ENCODE measurements at places on chromosomes 3 and 15.

GRCh38 chr15:98905963-98906711 is 101.5 kb downstream of the PGPEP1L start:
- DNase-seq = no peak

DNA sequence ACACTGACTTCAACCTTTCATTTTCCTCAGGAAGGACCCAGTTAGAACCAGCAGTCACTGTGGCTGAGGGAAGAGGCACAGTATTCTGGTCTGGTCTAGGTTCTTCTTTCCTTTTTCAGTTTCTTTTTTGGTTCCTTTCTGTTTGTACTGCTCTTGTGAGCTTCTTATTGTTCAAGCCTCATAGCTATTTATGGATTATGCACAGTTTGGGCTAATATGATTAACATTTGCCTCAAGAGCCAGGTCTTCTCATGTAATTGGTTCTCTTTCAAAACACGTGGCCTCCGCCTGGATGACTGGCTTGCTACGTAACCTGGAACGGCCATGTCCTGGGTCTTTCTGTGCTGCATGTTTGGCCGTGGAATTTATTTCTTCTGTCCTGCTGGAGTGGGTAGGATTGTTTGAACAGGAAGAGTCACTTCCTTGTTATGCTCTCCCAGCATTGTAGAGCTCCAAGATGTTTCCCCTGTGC is 43.3 kb downstream of the RBMS3 start:
- DNase-seq = no peak

DNA sequence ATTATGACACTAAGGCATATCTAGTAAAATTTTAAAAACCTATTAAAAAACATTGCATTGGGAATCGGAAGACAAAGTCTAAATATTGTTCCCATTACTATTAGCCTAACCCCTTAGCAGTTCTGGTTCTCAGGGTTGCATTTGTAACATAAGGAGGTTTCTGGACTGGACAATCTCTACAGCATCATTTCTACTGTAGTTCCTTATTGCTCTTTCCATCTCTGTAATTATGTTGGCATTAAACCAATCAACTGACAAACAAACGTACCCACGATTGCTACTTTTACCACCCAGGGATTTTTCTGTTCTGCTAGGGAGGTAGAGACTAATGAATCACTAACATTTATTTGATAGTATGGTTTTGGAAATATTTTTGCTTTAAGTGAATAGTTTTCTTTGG is 190.8 kb downstream of the CBLB start:
- DNase-seq = no peak

GRCh38 chr3:113064183-113064582 is 73.4 kb downstream of the GTPBP8 start:
- no peak for DNase-seq

DNA sequence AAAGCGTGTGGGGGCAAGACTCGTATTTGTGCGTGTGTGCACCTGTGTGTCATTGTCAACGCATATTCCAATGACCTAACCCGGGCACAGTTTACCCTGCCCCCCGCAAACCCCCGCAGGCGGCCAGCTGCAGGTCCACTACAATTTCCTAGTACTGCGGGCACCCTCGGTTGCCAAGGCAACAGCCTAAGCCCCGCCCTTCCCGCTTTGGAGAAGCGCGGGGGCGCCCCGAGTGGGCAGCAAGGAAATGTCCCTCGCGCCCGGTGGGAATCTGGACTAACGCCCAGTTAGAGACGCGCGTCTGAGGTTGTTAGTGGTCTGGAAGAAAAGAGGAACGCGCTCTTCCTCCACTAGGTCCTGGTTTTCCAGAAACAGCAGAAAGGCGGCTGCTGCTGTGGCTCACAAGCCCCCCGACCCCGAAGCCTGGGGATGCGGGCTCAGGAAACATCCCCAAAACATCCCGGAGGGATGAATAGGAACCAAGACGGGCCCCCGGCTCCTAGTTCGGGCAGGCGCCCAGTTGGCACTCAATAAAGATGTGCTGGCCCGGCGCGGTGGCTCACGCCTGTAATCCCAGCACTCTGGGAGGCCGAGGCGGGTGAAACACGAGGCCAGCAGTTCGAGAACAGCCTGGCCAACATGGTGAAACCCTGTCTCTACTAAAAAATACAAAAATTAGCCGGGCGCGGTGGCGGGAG is 1.1 kb downstream of the ABHD14A start:
- DNase-seq = no peak

- DNase-seq = no peak
Observed at GRCh38 chr15:97443101-97443500, 517.4 kb upstream of the ARRDC4 start.

DNA sequence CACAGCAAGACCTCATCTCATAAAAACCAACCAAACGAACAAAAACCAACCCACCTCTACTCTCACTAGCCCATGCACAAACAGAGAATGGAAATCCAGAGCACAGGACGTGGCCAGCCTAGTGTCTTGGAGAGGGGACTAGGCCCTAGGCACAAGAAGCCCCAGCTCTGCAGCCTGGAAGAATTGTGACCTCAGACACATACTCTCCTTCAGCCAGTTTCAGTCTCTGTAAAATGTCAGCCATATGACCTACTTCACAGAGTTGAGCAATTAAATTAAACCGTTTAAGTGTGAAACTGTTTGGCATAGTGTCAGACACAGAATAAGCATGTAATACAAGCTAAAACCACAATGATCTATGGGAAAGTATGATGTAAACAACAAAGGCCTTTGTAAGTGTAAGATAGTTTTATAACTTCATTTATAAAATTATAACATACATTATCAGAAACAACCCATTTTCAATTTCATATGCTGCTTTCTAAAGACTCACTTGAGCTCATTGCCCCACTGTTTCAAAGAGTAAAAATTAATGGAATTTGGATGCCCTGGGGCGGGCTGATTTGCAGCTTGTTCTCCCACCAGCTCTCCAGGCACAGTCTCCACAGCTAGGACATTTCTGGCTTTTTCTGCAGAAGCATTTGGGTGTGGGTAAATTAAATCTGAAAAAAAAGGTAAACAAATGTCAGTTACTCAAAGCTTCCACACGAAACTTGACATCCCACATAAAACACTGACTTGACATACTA is 32.9 kb downstream of the TBC1D2B start:
- DNase-seq = no peak

DNA sequence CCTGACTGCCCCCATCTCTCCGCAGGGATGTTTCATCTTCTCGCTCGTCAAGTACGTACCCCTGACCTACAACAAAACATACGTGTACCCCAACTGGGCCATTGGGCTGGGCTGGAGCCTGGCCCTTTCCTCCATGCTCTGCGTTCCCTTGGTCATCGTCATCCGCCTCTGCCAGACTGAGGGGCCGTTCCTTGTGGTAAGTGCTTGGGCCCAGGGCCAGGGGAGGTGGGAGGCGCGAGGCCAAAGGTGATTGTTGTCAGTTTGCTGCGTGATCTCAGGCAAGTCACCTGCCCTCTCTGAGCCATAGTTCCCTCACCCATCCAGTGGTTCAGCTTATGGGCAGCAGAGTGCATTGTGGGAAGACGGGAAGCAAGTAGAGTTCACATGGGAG is 58.5 kb downstream of the GRIP2 start:
- no peak for DNase-seq

- no peak for DNase-seq
Observed at GRCh38 chr15:85139391-85139790, 157.7 kb downstream of the PDE8A start.

DNA sequence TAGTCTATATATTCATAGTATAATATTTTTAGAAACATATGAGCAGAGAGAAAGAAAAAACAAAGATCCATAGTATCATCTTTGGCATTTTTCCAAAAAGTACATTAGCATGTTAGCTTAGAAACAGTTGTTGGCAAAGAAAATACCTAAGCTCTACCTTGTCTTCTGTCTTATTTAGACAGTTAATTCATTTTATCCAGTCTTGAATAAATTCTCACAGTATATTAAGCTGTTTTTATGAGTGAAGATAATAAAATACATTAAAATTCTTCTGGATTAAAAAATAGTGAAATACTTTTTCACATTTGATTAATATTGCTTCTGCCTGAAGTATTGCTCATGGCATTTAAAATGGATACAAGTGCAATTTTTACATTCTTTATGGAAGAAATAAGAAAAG is 145.2 kb downstream of the ZIC1 start:
- no peak for DNase-seq

DNA sequence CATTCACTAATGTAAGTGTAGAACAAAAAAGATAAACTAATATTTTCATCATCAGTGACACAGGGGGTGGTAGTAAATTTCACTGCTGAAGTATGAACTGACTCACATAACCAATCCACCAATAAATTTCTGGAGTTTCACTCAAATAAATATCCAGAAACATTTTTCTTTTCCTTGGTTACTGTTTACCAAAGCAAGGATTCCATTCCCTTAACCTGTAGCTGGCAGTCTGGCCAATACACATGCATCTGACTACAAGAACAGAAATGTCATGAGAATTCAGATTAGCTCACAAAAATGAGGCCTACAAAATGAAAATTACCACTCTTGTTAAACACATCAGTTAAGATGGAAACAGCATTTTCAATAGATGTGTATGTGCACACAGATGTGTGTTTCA is 80.3 kb downstream of the STAG1 start:
- no peak for DNase-seq

- DNase-seq = no peak
Observed at GRCh38 chr15:89814112-89814742, 425 bp downstream of the ANPEP start.

DNA sequence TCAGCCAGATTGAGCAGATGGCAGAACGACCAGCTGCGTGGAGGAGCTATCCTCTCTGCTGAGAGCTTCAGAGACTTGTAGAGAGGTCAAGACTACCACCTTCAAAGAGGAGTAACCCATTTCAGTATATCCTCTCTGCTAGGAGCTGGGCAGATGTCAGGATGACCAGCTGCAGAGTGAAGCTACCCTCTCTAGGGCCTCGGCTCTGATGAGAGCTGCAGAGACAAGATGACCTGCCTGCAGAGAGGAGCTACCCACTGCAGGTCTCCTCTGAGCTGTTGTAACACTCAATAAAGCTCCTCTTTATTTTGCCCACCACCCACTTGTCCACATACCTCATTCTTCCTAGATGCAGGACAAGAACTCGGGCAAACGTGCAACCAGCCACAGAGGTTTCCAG is 1522.7 kb downstream of the OTOL1 start:
- no peak for DNase-seq

DNA sequence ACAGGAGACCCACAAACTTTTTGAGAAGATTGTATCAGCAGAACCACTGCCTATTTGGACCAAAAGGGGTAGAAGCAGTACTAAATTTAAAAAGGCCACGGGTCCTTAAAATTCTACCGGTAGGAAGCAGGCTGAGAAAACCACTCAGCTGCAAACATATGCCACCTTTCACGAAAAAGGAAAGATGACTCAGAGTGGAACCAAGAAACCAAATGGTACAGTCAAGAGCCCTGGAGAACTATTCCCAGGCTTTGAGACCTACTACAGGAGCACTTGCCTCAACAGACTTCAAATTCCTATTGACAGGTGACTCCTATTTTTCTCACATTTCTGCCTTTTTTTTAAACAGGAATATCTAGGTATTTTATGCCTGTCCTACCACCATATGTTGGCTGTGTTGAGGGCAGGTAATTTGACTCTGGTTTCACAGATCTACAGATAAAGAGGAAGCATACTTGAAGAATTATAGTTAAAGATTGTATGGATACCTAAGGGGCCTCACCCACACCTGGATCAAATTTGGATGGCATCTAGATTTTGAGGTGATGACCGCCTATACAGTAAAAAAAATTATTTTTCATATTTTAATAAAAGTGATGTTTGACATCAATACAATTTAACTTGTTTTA is 10.1 kb downstream of the GOLIM4 start:
- no peak for DNase-seq

- no peak for DNase-seq
Observed at GRCh38 chr3:5071061-5071460, 51.0 kb upstream of the ARL8B start.

DNA sequence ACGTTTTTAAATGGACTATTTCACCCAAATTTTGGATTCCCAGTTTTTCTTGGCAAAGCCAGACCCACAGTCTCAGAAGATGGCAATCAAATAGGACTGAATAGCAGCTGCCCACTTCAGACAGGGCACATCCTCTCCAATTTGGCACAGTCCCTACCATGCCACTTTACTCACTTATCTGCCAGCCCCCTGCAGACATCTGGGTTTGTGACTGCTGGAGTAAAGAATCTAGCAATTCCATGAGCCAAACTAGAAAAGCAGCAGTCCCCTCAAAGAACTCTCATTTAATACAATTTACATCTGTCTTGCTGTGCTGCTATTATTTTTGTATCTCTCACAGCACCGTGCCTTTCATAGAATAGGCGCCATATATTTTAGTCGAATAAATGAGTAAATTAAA is 16.0 kb upstream of the LRRN1 start:
- no peak for DNase-seq

DNA sequence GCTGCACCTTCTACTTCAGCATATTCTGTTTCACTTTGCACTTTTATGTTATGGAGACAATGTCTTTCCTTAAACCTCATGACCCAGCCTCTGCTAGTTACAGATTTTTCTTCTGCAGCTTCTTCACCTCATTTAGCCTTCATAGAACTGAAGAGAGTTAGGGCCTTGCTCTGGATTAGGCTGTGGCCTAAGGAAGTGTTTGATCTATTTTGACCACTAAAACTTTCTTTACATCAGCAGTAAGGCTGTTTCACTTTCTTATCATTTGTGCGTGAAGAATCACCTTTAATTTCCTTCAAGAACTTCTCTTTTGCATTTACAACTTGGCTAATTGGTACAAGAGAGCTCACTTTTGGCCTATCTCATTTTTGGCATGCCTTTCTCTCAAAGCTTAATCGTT is 40.9 kb downstream of the PHLDB2 start:
- DNase-seq = no peak

- no peak for DNase-seq
Observed at GRCh38 chr3:58623961-58624360, 42.6 kb downstream of the FAM3D start.

DNA sequence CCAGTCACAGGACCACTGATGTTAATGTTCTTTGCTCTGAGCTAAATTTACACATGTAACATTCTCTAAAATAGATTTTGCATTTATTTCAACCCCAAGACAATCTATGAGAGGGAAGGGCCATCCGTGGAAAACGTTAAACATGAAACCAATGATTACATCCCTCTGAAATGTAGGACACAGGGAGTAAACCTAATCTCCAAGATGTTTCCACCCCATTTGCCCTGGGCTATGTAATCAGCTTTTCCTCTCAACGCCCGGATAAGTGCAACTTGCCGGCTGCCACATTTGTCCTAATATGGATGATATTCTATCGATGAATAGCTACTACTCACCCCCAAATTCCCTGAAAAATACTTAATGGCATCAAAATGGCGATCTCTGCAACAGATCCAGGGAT is 6.4 kb upstream of the FMN1 start:
- DNase-seq = no peak

GRCh38 chr3:151035072-151035471 is 50.4 kb upstream of the MED12L start:
- DNase-seq = no peak

All from cortex of kidney (tissue), 1 donor.